ENCODE measurements at places on chromosomes 7 and 10.

DNA sequence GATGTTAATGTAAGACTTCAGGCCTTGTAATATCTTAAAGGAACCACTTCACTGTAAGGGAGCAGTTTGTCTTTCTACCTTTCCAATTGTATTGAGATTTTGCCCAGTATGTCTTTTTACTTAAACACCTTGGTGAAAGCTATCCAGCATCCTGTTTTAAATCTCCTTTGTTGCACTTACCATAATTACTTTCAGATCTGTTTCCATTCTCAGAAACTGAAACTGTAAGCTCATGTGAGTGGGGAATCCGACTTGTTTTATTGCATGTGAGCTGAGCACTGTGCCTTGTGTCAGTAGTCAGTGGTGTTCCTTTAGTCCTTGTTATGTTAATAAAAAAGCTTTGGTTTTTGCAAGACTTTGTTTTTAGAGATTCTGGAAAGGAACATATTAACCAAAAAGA lies 42.2 kb downstream of the BMPR1A start:
- no peak for DNase-seq

DNA sequence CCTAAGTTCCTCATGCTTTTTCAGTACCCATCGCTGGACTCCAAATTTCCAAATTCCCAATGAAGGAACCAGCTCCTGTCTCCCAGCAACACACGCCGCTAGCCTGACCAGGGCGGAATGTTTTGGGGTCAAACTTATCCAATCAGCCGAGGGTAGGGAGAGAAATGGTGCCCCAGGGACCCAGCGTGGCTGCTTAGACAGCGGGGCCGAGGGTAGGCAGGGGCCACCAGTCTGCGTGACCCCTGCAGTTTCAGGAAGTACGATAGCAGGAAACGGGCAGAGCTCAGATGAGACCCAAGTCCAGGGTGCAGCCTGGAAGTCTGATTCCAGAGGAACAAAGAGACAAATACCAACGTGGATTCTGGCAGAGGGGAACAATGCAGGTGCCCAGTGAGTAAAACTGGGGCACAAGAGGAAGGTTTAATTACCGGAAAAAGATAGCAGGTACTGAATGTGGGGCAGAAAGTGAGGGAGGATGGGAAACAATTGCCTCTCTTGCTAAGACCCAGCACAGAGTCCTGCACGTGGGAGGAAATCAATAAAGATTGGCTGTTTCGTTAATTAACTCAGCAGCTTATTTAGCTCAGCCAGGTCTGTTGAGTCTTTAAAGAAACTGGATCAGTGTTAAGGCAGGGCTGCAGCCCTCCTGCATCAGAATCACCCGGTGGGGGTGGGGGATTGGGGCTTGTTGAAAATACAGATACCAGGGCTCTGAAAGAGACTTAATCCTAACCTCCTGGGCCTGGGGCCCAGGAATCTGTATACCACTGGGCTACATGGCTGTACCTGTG lies 50.4 kb upstream of the NFE2L3 start:
- no peak for DNase-seq

DNA sequence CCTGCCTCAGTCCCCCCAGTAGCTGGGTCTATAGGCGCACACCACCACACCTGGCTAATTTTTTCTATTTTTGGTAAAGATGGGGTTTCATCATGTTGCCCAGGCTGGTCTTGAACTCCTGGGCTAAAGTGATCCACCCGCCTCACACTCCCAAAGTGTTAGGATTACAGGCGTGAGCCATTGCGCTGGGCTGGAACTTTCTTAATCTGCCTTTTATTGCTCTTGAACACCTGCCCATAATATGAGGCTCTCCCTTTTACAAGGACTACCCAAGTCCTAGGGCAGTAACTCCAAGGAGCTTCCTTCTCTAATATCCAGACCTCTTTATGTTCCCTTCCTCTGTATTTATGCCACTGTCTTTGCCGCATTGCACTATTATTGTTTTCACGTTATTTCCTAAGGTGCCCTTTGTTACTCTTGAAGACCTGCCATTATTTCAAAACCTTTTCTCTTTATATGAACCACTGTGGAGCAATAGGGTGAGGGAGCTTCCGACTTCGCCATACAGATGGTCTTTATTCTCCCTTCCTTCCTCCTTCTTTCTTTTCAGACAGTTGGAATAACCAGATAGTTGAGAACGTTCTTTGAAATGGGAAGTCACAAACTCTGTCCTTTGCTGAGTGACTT lies 36.3 kb upstream of the TCF7L2 start:
- no peak for DNase-seq

DNA sequence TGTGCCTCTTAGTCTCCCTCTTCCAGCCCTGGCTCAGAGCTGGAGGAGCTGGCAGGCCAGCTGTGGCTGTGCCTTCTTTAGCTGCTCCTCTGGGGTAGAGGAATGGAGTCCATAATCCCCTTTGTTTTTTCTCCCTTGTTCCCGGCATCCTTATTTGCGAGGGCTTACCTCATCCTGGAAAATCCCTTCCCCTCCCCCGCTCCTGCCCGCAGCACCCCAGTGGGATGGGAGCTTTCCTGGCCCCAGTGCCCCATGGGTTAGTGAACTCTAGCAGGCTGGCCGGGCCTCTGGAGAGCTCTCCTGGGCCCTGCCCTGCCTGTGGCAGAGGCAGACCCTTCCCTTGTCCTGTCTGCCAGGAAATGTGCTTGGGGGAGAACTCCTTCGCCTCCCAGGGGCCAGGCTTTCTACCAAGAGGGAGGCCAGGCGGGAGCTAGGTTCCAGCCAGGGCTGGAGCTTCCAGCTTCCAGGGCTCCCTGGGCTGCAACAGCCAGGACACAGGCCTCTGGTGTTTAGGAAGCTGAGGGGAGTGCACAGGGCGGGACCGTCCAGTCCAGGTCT lies 16.5 kb upstream of the TRIM8 start:
- DNase-seq: peak; percentile 94

GRCh38 chr10:119315128-119316001 lies 108.0 kb downstream of the GRK5 start:
- peak; percentile 97 for DNase-seq

DNA sequence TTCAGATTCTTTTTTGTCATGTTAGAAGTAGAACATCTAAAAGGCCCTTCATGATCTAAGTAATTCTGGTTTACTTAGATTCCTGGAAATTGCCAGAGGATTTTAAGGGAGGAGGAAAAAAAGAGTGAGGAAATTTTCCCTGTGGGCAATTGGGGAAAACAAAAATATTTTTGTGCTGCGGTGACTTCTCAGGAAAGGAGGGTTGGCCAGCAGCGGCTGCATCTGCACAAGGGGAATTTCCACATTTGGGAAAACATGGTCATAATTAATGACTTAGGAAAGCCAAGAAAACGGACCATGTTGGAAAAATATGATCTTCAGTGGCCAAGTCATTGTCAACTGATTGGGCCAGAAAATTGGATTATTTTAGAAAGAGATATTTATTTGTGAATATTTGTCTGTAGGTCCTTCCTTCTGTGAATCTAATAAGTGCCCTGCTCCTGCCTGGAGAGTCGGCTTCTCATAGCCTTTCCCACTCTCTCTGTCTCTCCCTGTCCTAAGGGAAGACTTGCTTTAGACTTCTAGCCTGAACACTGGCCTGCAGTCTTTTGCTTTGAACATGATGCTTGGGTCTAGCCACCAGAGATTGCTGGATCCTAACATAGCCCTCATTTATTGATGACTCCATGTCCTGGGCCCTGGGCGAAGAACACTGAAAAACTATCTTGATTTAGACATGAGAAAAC lies 124.2 kb upstream of the MKLN1 start:
- DNase-seq: no peak

DNA sequence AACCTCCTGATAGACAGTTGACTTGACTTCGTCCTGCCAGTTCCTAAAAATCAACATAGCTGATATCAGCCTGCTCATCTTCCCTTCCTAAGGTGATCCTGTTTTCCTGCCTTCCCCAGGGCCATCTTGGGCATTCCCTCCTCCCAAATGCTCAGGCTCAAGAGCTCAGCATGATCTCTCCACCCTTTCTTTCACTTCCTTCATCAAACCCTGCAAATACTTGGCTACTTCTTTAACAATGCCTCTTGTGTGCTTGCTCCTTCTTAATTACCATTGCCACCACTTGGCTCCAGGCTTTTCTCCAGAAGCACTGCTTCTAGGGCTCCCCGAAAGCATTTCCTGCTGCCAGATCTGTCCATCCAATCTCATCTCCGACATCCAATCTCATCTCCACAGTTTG lies 7.3 kb downstream of the FSCN3 start:
- DNase-seq: no peak

GRCh38 chr7:101031082-101031481 lies 11.2 kb downstream of the MUC17 start:
- no peak for DNase-seq

DNA sequence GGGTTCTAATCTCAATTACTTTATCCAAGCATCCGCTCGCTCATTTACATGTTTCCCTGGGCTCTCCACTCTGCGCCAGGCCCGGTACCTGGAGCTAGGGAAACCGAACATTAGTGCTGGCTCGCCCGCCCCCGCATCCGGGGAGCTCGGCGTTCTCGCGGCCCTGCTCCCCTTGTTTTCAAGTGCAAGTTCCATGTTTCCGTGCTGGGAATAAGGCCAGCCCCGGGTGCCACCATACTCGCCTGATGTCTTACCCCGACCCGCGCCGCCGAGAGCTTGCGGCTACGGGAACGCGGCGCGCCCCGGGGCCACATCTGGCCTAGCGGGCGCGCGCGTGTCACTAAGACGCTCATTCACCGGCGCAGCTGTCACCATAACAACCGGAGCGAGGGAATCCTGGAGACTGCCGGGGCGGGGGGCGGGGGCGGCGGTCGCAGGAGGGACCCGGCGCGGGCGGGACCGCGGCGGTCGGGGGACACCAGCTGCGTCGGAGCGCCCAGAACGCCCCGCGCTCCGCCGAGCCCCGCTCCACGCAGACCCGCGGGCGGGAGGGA lies at the start of gene NEURL1:
TSS of gene NEURL1 (plus strand) at position 344 of the 554 bp plus-strand sequence. CDS start 683 bp downstream, outside the sequence.
- DNase-seq: peak; percentile 85

DNA sequence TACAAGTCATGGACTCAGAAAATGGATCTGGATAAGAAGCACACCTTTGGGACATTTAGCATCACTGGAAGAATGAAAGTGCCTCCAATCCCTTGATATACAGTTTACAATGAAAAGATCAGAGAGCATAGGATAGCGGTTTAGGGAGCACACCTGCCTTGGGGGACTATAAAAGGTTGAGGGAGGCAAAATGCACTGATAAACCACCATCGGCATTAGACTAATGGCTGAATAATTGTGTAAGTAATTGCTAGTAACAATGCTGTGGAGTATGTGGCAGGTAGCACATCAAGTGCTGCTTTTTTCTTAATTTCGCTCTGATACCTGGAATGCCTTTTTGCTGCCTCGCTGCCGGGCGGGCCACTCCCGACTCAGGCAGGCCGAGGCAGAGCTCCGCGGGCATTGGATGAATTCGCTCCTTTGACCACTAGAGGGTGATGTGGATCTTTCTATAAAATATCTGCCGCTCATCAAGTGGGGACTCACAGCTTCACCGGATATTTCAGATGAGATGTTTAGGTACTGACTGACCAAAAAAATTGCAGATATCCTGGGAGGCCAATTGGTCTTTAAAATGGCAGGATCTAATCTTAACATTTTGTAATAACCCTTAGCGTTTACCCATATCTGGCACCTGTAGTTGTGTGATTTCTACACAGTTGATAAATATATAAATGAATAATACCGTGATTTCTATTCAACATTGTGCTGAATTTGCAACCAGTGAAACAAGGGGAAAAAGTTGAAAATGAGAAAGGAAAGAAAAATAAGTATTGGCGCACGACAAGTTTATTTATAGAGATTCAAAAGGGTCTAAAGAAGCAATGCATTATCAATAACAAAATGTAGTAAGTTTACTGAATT lies 116.8 kb upstream of the PRSS1 start:
- peak; percentile 66 for DNase-seq

GRCh38 chr7:136274636-136275345 lies 297.6 kb upstream of the MTPN start:
- DNase-seq: no peak

DNA sequence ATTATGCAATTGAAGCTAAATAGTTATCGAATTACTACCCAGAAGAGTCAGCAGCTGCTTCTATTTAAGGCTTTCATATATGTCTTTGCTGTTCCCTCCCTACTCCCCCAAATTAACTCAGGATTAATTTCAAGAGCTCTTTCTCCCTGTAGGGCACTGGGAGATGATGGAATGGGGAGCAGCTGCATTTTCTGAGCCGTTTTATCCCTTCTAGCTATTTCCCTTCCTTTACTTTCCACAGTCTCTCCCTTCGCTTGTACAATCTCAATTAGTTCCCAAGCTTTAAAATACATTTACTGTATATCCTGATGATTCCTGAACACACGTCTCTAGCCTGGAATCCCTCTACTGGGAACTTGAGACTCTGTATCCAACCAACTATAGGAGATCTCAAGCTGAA lies 19.8 kb upstream of the TSPAN12 start:
- DNase-seq: no peak

DNA sequence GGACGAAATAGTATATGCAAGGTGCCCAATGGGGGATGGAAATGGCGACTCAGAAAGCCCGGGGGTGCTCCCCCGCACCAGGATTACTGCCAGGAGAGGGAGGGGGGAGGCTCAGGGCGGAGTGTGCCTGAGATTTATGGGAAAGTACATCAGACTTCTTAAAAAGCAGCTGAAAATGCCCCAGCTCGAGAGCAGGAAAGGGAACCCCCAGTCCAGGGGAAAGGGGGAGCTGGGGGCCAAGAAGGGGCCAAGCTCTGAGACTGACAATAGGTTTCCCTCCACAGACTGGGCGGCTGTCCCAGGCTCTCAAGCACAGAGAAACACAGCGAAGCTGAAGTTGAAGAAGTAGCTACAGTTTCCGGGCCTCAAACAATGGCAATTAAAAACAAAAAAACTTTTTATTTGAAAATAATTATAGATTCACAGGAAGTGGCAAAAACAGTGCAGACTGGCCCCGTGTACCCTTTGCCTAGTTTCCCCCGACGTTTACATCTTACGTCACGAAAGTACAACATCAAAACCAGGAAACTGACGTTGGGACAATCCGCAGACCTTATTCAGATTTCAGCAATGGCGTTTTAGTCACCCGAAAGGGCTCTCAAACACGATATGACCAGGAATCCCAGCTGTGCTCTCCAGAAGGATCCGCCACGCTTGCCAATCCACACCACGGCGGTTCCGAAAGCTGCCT lies 83.9 kb upstream of the FGFR2 start:
- no peak for DNase-seq

- DNase-seq: no peak
These were observed 27.6 kb downstream of the COBL start for GRCh38 chr7:51288896-51289622.

GRCh38 chr10:114684822-114685209 lies 26.7 kb upstream of the ABLIM1 start:
- no peak for DNase-seq

- peak; percentile 21 for DNase-seq
These were observed 106.3 kb downstream of the ST8SIA6 start for GRCh38 chr10:17348011-17348500.

DNA sequence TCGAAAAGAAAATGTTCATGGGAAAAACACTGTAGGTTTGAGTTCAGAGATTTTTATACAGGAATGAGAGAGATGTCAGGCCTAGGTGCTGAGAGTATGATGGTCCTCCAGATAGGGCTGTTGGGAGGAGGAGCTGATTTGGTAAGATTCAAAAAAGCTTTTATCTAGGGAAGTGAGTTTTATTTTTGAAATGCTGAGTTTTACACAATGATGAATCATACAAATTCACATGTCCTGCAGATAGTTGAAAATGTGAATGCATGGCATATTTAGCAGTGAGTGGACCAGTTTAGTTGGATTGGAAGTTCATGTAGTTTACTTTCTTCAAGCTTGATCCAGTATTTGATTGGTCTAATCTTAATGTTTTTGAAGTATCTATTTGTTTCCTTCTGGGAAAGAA lies 154.8 kb downstream of the LRRC4 start:
- no peak for DNase-seq

GRCh38 chr7:116432527-116432916 lies 67.0 kb upstream of the CAV2 start:
- no peak for DNase-seq

All from osteoblast (primary cell).